ENCODE measurements at places on chromosomes 2 and 18. TPM values are rescaled to one million over a fixed set of nuclear protein-coding genes. Genes with fewer than 3 reads are reported as not detected.

The WDR43 gene
- total RNA-seq = 73.3 TPM

The GLS gene
- total RNA-seq = 211 TPM

The LONRF2 gene
- 0.88 TPM for total RNA-seq

The MROH2A gene
- not detected for total RNA-seq

The GPR55 gene
- under 0.01 TPM for total RNA-seq

The PIEZO2 gene
- total RNA-seq = 23.2 TPM

The RGPD3 gene
- total RNA-seq = 0.22 TPM

The SATB2 gene
- total RNA-seq = 0.88 TPM

The IKZF2 gene
- 1.1 TPM for total RNA-seq

The EGR4 gene
- not detected for total RNA-seq

The EVX2 gene
- total RNA-seq = not detected

The MC5R gene
- not detected for total RNA-seq

The ALKAL2 gene
- not detected for total RNA-seq

The C2orf74 gene
- total RNA-seq = 13.8 TPM

The HJURP gene
- 56.3 TPM for total RNA-seq

The SMYD1 gene
- total RNA-seq = not detected

The APOB gene
- under 0.01 TPM for total RNA-seq

The ZRANB3 gene
- 4.6 TPM for total RNA-seq

The FLACC1 gene
- 1.4 TPM for total RNA-seq

The CDH20 gene
- total RNA-seq = not detected

The CXCR1 gene
- total RNA-seq = not detected

All from placental pericyte (primary cell).